ENCODE measurements at places on chromosomes 4 and X. TPM values are rescaled to one million over a fixed set of nuclear protein-coding genes. Genes with fewer than 3 reads are reported as not detected.

SERPINA7 gene
- total RNA-seq = 0.75 TPM

ARHGAP4 gene
- total RNA-seq = 94.3 TPM

CORIN gene
- not detected for total RNA-seq

PPP4R3C gene
- total RNA-seq = not detected

CFP gene
- total RNA-seq = 25.4 TPM

SPANXN3 gene
- not detected for total RNA-seq

ZCCHC12 gene
- not detected for total RNA-seq

STARD8 gene
- 16.0 TPM for total RNA-seq

NPY1R gene
- total RNA-seq = 248 TPM

POU4F2 gene
- total RNA-seq = not detected

EVC gene
- total RNA-seq = 39.3 TPM

- H3K27ac ChIP-seq = no peak overlapping the region
- H3K36me3 ChIP-seq = no peaks in the 10 kb centered on the region
- no peaks in the 10 kb centered on the region for H3K4me1 ChIP-seq
- DNase-seq = no peak
- no peaks in the 10 kb centered on the region for H3K27me3 ChIP-seq
Measured at GRCh38 chrX:538311-538710, 92.3 kb upstream of the SHOX start.

DNA sequence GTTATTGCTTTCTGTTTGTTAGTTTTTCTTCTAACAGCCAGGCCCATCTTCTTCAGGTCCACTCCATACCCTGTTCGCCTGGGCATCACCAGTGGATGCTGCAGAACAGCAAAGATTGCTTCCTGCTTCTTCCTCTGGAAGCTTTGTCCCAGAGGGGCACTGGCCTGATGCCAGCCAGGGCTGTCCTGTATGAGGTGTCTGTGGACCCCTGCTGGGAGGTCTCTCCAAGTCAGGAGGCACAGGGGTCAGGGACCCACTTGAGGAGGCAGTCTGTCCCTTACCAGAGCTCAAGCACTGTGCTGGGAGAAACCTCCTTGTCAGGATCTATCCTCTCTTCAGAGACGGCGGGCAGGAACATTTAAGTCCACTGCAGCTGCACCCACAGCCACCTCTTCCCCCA, 2.5 kb upstream of the PAGE2B start:
- no peak for DNase-seq
- no peak overlapping the region for H3K27ac ChIP-seq
- no peaks in the 10 kb centered on the region for H3K27me3 ChIP-seq
- no peak overlapping the region for H3K4me3 ChIP-seq

DNA sequence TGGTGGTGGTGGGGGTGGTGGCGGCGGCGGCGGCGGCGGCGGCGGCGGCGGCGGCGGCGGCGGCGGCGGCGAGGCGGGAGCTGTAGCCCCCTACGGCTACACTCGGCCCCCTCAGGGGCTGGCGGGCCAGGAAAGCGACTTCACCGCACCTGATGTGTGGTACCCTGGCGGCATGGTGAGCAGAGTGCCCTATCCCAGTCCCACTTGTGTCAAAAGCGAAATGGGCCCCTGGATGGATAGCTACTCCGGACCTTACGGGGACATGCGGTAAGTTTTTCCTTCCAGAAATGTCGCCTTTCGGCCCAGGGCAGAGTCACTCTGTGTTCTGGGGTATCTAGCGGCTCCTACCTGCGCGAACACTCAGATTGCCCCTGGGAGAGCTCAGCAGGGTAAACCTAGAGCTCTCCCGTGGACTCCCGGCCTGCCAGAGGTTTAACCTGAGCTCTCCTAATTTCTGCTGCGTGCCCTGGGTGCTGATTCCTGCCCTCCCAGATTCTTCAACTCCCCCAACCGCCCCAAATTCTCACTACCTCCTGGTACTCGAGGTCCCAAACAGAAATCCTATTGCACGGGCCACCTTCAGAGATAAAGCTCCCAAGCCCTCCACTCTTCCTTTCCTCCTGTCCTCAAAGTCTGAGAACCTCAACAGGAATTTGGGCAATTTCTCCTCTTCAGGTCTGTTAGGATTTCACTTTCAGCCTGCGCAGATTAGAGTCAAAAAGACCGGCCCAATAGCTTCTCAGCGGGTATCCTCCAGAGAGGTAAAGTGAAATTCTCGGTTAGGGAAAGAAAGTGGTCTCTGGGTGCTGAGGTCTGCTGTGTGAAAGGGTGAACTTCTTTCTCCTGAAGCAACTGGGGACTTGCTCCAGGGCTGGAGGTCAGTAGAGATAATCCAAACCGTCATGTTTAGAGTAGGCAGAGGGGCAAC, 2.9 kb downstream of the AR start:
- peak overlapping the region; percentile 79 for H3K27ac ChIP-seq
- H3K4me3 ChIP-seq = peak overlapping the region; percentile 68

DNA sequence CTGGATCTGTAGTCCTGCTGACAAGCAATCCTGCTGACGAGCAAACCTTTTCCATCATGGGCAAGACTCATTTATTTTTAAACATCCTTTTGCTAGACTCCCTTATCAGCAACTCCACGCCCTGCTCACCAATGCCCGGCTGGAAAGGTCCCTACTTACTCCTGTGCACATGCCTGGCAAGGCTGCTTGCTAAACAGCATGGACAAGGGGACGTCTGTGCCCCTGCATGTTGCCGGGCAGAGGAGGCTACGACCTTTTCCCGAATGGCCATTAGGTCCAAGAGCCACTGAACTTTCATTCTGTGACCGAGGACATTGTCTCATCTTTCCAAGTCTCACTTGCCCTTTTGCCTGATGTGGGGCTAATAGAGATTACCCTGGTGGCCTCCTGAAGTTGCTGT, 98.6 kb downstream of the MGST2 start:
- peak overlapping the region; percentile 24 for H3K4me3 ChIP-seq
- H3K36me3 ChIP-seq = no peaks in the 10 kb centered on the region
- peaks cover 19% of the 10 kb centered on the region for H3K4me1 ChIP-seq
- DNase-seq = no peak
- H3K27me3 ChIP-seq = no peaks in the 10 kb centered on the region

- no peaks in the 10 kb centered on the region for H3K4me1 ChIP-seq
- H3K36me3 ChIP-seq = peaks cover 68% of the 10 kb centered on the region
- no peak overlapping the region for H3K27ac ChIP-seq
- no peak overlapping the region for H3K4me3 ChIP-seq
- no peak for DNase-seq
Measured at GRCh38 chrX:20130357-20130756, 11.3 kb downstream of the EIF1AX start.

GRCh38 chr4:31234494-31234893, 514.3 kb downstream of the PCDH7 start:
- H3K27me3 ChIP-seq = no peaks in the 10 kb centered on the region
- no peak for DNase-seq
- H3K4me3 ChIP-seq = no peak overlapping the region
- H3K36me3 ChIP-seq = no peaks in the 10 kb centered on the region

DNA sequence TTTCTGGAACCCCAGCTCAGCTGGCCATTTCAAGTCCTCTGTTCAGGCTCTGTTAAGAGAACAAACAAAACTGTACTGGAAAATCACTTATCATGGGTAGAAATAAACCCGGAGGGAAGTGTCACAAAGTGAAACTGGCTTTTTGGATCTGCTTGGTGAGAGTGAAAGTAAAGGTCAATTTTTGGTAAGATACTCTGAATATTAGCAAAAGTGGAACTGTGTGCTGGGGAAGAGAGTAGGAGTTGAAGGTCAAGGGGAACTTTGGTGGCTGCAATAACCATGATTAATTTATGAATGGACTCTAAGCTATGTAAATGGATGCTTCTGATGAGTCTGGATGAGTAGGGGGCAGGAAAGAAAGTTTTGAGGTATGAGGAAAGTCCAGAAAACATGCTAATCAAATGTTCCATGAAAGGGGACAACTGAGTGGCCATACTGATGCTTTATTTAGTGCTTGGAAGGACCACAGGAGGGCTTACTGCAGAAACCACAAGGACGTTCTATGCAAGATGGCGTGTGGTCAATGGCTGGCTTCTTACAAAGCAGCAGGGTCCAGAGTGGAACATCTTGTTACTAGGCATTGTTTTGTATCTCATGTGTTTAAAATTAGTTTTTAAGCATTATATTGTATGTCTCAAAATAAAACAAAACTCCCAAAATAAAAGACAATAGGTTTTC, 36.8 kb upstream of the TNIP3 start:
- no peaks in the 10 kb centered on the region for H3K27me3 ChIP-seq
- H3K4me3 ChIP-seq = no peak overlapping the region
- H3K4me1 ChIP-seq = no peaks in the 10 kb centered on the region
- no peak overlapping the region for H3K27ac ChIP-seq

- no peak overlapping the region for H3K4me3 ChIP-seq
- H3K27ac ChIP-seq = peak overlapping the region; percentile 35
- H3K36me3 ChIP-seq = peaks cover 14% of the 10 kb centered on the region
- no peak for DNase-seq
- H3K27me3 ChIP-seq = no peaks in the 10 kb centered on the region
Measured at GRCh38 chrX:115642311-115642710, 81.3 kb downstream of the PLS3 start.

- H3K27ac ChIP-seq = no peak overlapping the region
- H3K4me3 ChIP-seq = no peak overlapping the region
- H3K36me3 ChIP-seq = peaks cover 56% of the 10 kb centered on the region
- H3K27me3 ChIP-seq = no peaks in the 10 kb centered on the region
Measured at GRCh38 chr4:7026107-7026506, 17.1 kb upstream of the TADA2B start.

GRCh38 chr4:1684506-1685234, 557 bp upstream of the FAM53A start:
- no peak for DNase-seq
- H3K4me1 ChIP-seq = no peaks in the 10 kb centered on the region
- no peaks in the 10 kb centered on the region for H3K27me3 ChIP-seq

DNA sequence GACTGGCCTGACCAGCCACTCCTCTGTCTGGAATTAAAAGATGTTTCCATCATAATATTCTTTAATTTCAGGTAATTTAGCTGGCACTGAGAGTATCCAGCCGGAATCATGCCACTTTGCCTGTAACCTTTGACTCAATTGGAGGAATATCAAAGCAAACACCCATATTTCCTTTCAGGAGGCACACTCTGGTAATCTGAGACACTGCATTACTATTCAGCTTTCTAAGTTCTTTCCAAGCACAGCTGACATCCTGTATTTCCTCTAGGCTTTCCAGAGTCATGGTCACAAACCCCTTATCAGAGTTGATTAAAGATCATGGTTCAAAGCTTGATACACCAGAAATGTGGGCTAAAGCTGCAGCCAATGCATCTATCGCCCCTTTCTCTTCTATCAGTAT, 29.3 kb downstream of the INTS12 start:
- H3K27me3 ChIP-seq = no peaks in the 10 kb centered on the region
- H3K27ac ChIP-seq = no peak overlapping the region
- H3K4me1 ChIP-seq = no peaks in the 10 kb centered on the region
- H3K4me3 ChIP-seq = no peak overlapping the region
- H3K36me3 ChIP-seq = no peaks in the 10 kb centered on the region

GRCh38 chr4:189185810-189186432, 754.8 kb upstream of the FRG1 start:
- H3K4me1 ChIP-seq = no peaks in the 10 kb centered on the region
- no peak overlapping the region for H3K27ac ChIP-seq
- no peak for DNase-seq
- H3K36me3 ChIP-seq = no peaks in the 10 kb centered on the region

DNA sequence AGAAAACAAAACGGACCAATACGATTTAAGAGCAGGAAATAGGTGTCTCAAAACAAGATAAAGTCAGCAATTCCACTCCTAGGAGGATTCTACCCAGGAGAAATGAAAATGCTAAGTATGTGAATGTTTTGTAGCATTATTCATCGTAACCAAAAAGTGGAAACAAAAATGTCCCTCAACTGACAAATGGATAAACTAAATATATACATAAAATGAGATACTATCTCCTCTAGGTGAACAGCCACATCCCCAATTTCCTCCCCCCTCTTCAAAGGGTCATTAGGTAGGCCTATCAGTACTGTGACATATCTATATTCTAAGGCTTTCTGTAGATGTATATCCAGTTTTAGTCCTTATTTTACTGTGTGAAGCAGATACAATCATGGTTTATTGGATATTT, 18.0 kb downstream of the DDX3X start:
- no peaks in the 10 kb centered on the region for H3K4me1 ChIP-seq
- no peak for DNase-seq
- H3K4me3 ChIP-seq = no peak overlapping the region
- no peaks in the 10 kb centered on the region for H3K27me3 ChIP-seq
- no peak overlapping the region for H3K27ac ChIP-seq

- H3K36me3 ChIP-seq = no peaks in the 10 kb centered on the region
- peaks cover 3% of the 10 kb centered on the region for H3K4me1 ChIP-seq
- H3K4me3 ChIP-seq = no peak overlapping the region
- no peak for DNase-seq
- H3K27me3 ChIP-seq = no peaks in the 10 kb centered on the region
Measured at GRCh38 chr4:153514688-153515426, 48.7 kb downstream of the TMEM131L start.

GRCh38 chr4:55485821-55486220, 60.9 kb downstream of the CLOCK start:
- peaks cover 39% of the 10 kb centered on the region for H3K36me3 ChIP-seq
- H3K27me3 ChIP-seq = no peaks in the 10 kb centered on the region
- no peak overlapping the region for H3K4me3 ChIP-seq
- H3K27ac ChIP-seq = no peak overlapping the region
- no peak for DNase-seq

DNA sequence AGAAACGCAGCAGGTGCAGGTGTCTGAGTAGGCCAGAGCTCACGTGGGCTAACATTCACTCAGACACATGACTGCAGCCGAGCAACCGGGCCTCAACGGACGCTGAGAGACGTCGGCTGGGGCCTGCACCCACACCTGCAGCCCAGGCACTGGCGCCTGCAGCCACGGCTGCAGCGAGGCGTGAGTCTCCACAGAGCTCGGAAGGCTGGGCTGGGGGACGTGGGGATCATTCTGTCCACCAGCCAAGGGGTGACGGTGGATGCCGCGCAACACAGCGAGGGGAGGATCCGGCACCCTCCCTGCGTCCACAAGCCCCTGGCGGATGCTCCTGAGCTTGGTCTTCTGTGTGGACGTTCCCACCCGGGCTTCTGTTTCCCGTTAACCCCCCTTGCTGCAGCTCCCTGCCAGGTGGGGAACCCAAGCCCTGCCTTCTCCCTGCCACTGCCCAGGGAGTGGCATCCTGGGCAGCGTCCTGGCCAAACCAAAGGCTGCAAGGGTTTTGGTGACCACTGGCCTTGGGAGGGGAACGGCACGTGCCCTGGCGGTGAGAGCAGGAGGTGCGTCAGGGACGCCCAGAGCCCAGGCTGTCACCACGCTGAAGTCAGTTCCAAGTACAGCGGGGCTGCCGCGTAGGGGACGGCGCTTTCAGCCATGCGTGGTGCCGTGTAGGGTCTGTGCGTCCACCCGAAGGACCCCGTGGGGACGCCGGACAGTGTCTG, 16.3 kb downstream of the PPP2R3B start:
- no peak for DNase-seq
- no peaks in the 10 kb centered on the region for H3K27me3 ChIP-seq
- H3K36me3 ChIP-seq = no peaks in the 10 kb centered on the region
- peaks cover 4% of the 10 kb centered on the region for H3K4me1 ChIP-seq
- no peak overlapping the region for H3K27ac ChIP-seq

DNA sequence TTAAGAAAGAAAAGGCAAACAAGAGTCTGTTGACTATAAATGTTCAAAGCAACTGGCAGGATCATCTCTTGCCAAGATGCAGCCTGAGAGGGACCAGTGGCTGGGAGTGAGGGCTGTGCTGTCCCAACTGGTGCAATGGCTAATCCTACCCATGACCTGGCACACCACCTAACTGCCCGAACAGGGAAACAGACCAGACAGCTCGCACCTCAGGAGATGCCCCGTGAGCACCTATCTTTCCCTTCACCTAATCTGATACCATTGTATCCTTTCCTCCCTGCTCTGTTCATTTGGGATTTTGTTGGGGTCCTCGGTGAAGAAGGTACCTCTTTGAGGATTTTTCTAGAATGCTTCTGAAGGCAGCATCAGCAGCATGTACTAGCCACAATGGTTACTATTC, 206.5 kb upstream of the MAMLD1 start:
- no peaks in the 10 kb centered on the region for H3K36me3 ChIP-seq
- no peak overlapping the region for H3K27ac ChIP-seq
- no peak for DNase-seq
- H3K4me1 ChIP-seq = no peaks in the 10 kb centered on the region
- H3K4me3 ChIP-seq = no peak overlapping the region
- no peaks in the 10 kb centered on the region for H3K27me3 ChIP-seq

Data from ascending aorta (tissue), 2 donors.